ENCODE measurements at places on chromosomes 5 and 9.

DNA sequence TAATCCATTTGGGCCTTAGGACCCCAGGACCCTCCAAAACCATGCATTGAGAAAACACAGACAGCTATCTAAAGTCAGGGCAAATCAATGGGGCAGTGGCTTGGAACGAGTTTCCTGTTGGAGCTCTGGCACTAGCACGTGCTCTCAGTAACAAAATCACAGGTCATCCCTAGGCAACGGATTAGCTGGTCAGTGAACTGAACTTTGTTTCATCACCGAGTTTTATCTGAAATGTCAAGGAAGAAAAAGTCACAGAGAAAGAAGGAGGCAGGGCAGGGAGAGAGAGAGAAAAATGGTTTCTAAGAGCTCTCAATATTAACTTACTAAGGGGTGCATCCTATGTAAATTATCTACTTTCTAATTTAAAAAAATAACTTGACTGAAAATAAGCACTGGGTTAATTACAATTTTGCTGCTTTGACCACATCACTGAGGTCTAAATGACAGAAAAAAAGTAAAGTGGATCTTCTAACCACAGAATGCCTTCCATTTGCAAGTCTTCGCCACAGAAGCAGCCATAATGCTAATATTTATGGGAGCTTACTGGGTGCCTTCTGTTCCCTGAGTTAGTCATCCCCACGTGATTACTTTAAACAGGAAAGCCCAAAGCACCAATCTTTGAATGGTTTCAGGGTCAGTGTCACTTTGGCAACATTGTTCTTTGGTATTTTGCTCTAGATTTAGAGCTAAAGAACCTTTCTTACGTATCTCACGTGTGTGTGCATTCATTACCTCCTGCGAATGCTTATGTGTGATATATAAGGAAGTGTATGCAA, 503.9 kb downstream of the RASEF start:
- no peak for DNase-seq

DNA sequence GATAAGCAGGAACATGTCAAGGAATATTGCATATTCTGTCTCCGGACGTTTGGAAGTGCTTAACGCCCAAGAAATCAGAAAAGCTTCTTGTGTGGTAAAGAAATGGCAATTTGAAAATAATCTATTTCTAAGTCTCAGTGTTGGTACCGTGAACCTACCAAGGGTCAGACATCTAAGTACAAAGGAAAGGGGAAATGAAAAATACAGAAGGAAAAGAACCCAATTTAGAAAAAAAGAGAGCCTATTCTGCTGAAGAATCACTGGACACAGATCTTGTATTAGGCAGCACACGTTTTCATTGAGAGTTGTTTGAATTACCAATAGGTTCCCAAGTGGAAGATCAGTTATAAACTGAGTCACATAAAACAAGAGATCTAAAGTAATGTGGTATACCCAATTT, 46.9 kb upstream of the CEP78 start:
- DNase-seq: no peak

GRCh38 chr5:163345216-163345615, 92.2 kb upstream of the CCNG1 start:
- no peak for DNase-seq

GRCh38 chr9:28464481-28465216, 891.4 kb upstream of the C9orf72 start:
- DNase-seq: no peak

DNA sequence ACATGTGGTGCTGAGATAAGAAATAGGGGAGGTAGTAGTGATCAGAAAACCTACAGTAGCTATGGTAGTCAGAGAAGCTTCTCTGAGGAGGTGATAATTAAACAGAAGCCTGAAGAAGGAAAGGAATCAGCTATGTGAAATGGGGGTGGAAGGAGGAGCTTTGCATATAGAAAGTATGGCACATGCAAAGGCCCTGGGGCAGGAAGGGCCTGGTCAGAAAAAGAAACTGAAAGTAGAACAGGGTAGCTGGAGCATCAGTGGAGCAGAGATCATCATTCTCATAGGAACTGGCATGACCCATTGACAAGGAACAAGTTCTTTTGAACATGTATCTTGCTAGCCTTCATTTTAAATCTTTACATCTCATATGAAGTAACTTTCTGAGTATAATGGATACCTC, 80.7 kb upstream of the ADRA1B start:
- no peak for DNase-seq

- no peak for DNase-seq
These were observed 60.5 kb downstream of the ERCC6L2 start for GRCh38 chr9:95935861-95936578.

DNA sequence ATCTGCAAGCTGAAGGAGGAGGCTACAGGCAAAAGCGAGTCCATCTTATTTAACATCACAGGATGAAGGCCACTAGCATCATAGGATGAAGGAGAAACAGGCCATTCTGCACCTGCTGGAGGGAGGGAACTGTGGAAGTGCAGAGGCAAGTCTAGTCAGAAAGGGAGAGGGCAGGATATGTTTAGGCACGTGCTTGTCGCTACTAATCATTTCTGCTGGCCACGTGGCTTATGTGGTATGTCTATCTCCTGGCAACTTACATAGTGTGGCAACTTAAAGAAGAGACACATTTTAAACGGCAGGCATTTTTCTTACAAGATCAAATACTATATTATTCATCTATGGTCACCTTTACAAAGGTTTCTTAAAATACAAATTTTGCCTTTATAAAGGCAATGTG, 74.0 kb downstream of the GNAQ start:
- DNase-seq: peak; percentile 18

DNA sequence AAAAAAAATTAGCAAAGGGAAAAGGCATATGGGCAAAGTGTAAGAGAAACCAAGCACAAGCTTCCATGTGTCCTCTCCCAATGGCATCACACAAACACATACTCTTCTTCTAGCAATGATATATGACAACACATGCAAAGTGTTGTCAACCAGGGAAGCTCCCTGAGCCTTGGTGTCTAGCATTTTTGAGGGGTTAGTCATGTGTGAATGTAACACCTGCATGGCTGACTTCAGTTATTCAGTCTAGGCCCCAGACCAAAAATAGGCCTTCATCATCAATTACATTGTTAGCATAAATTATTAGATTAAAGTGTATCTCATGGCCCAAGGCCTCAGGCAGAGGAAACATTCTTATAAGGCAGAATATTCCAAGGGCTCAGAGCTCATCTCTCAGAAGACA, 450.0 kb downstream of the TLE1 start:
- no peak for DNase-seq

GRCh38 chr5:458547-459353, 15.8 kb downstream of the EXOC3 start:
- peak; percentile 85 for DNase-seq

DNA sequence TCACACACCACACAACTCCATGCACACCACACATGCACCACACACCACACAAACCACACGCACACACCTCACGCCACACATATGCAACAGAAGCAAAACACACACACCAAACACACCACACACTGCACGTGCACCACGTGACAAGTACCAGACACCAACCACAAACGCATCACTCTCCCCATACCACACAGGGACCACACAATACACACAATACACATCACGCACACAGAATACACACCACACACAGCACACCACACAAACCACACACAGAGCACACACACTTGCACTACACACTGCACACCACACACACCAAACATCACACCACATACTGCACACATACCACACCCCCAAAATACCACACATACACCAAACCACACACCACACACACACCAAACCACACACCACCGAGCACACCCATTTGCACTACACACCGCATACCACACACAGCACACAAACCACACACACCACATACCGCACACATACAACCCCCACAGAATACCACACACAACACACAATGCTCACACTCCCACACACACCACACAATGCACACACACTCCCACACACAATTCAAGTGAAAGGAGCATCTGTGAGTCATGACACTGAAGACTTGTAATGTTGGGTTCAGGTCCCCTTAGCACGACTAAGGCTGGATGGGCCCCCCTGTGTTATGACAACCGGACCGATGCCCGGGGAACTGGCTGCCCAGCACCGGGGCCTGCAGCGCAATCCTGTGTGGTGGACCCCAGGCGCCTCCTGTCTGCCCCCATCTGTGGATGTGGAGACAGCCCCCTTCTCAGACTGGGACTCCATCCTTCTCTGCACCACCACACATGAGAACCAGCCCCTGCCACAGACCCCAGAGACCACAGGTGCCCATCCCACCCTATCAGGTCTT, 6.0 kb upstream of the ZDHHC11 start:
- DNase-seq: no peak

DNA sequence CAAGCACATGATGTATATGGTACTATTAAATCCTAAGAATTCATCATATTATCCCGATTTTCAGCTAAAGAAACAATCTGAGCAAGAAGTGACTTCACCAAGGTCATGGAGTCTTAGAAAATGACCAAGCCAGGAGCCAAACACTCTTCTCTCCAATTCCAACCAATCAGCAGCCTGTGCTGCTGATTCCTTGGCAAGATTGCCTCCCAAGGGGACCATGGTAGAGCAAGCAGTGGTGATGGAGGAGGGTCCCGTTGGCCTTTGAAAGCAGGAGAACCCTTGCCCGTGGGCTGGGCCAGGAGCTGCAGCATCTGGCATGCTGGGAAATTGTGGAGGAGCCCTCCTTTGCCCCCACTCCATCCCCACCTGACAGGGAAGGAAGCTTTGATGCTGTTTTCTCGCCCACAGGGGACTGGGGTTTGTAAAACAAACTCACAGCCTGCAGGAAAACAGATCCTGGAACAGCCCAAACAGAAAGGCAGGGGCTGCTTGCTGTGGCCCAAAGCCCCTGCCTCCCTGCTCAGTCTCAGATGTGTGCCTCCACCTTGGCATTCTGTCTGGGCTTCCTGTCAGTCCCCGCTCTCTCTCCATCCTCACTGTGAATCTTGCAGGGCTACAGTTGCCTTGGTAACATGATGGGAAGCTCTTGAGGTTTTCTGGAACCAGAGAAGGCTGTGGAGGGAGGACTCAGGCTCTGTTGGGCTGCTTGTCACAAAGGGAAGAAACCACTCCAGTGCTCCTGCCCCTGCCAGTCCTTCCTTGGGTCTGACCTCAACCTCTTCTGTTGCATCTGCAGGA, 70.8 kb upstream of the HSPA9 start:
- no peak for DNase-seq

- DNase-seq: no peak
These were observed 10.9 kb upstream of the CLIC3 start for GRCh38 chr9:137007108-137007815.

DNA sequence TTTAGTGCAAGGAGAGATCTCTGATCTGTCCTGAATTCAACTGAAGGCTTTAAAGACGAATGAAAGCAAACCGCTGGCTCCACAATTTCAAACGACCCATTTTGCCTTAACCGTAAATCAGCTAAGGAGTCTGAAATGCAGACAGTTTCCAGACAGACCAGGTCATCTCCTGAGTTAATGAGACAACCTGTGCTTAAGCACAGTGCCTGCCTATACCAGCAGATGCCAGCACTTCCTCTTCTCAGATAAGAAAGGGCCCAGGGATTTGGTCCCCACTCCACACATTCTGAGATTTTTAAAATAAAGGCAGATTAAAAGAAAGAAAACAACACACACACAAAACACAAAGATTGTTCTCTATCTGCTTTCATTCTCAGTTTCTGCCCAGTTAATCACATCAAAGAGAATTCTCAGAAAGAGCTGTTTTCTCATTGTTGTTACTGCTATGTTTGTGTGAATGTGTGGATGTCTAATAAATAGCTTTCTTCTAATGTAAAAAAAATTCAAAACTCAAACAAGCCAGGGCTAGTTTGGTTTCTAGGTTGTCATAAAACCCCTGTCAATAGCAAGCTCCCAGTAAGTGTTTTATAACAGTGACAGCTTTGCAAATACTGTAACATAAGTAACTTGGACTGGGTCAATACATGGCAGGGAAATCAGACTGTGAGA, 157.7 kb upstream of the SLC24A2 start:
- peak; percentile 21 for DNase-seq

GRCh38 chr5:138685193-138685745, 68.0 kb upstream of the CTNNA1 start:
- no peak for DNase-seq

GRCh38 chr5:74468421-74468820, 172.1 kb downstream of the ENC1 start:
- no peak for DNase-seq
